ENCODE measurements at places on chromosomes 1 and 21. TPM values are rescaled to one million over a fixed set of nuclear protein-coding genes. Genes with fewer than 3 reads are reported as not detected.

DNA sequence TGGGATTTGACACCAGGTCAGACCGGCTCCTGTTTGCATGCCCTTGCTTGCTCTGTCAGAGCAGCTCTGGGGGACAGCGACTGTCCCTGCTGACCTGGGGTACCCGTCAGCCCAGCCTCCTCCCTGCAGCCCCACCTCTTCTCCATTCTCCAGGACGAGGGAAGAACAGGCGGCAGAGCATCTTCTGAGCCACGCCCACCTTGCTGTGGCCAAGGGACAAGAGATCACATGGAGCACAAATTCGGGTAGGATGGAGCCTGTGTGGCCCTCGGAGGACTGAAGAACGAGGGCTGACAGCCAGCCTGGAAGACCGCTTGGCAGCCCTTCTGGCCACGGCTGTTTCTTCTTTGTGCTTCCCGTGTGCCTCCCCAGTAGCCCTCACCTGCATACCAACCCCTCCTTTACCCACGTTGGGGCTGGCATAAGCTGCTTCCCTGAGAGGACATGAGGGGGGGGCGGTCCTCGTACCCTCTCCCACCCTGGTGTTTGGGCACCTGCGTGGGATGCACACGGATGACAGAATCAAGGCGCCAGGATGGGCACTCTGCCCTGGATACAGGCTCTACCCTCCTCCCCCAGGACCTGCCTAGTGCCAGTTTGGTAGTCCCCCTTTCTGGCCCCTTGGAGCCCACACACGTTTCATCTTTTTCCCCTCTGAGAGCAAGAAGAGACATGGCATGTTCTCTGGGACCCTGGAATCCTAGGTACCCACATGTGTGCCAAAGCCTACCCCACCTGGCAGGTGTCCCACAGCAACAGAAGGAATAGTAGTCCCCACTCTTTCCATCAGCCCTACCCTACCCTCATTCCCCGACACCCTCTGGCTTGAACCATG, 26.9 kb downstream of the CDK18 start:
- H3K4me1 ChIP-seq = peaks cover 7% of the 10 kb centered on the region
- H3K27ac ChIP-seq = no peak overlapping the region

- H3K4me1 ChIP-seq = no peaks in the 10 kb centered on the region
- H3K36me3 ChIP-seq = no peaks in the 10 kb centered on the region
- H3K4me3 ChIP-seq = no peak overlapping the region
- H3K27ac ChIP-seq = no peak overlapping the region
These were observed 128.0 kb downstream of the SLC44A5 start for GRCh38 chr1:75482951-75483350.

GRCh38 chr1:206713070-206713469, 28.4 kb downstream of the MAPKAPK2 start:
- H3K36me3 ChIP-seq = no peaks in the 10 kb centered on the region
- no peak overlapping the region for H3K4me3 ChIP-seq
- DNase-seq = no peak
- H3K27ac ChIP-seq = peak overlapping the region; percentile 41
- H3K27me3 ChIP-seq = no peaks in the 10 kb centered on the region
- H3K4me1 ChIP-seq = peaks cover 78% of the 10 kb centered on the region

- no peak for DNase-seq
- H3K27ac ChIP-seq = no peak overlapping the region
- H3K36me3 ChIP-seq = peaks cover 32% of the 10 kb centered on the region
- H3K4me1 ChIP-seq = peaks cover 27% of the 10 kb centered on the region
- H3K4me3 ChIP-seq = no peak overlapping the region
These were observed 3.3 kb downstream of the RSRP1 start for GRCh38 chr1:25243907-25244306.

DNA sequence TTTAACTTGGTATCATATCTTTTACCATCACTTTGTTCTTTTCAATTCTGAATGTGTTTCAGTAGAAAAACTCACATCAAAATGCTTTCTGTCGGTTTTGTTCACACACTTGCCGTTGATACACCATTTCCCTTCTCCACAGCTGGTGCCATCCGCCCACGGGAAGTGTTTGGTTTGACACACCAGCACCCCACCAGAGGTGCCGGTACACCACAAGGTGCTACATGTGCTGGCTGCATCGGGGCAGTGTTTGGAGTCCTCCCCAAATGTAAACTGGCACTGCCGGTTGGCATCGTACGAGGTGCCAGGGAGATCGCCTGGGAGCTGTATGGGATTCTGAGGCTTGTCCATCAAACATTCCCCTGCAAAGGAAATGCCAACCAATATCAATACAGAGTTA, 5.0 kb downstream of the ADAMTS1 start:
- peaks cover 68% of the 10 kb centered on the region for H3K36me3 ChIP-seq
- peaks cover 3% of the 10 kb centered on the region for H3K4me1 ChIP-seq
- DNase-seq = no peak
- H3K27me3 ChIP-seq = peaks cover 26% of the 10 kb centered on the region
- H3K4me3 ChIP-seq = peak overlapping the region; percentile 22

DNA sequence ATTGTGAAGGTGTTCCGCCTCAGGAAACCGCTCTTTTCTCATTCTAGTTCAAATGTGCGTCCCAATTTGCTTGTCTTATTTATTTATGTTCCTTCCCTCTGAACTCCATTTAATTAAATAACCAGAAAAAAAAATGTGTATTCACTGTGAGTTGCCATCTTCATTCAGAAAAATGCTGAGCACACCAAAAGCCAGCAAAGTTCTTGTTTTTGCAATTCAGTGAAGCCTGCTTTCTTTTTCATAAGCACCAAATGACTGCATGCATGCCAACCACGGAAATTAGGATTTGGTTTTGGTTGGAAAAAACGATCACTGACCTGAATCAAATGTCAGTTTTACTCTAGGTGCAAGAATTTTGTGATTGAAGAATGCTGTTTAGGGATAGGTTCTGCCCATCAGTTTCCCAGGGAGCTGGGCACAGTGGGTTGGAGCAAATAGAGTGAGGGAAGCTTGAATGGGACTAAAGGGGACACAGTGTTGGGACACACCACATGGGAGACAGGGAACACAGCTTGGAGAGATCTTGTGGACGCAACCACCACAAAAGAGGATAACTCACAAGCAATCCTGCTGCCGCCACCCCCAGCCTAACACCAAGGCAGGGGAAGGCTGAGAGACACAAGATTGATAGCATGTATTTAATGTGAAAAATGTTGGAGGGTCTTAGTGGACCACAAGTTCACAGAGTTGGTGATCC, 183.4 kb upstream of the GALNT2 start:
- no peak for DNase-seq
- H3K27me3 ChIP-seq = no peaks in the 10 kb centered on the region
- no peak overlapping the region for H3K4me3 ChIP-seq
- no peak overlapping the region for H3K27ac ChIP-seq

DNA sequence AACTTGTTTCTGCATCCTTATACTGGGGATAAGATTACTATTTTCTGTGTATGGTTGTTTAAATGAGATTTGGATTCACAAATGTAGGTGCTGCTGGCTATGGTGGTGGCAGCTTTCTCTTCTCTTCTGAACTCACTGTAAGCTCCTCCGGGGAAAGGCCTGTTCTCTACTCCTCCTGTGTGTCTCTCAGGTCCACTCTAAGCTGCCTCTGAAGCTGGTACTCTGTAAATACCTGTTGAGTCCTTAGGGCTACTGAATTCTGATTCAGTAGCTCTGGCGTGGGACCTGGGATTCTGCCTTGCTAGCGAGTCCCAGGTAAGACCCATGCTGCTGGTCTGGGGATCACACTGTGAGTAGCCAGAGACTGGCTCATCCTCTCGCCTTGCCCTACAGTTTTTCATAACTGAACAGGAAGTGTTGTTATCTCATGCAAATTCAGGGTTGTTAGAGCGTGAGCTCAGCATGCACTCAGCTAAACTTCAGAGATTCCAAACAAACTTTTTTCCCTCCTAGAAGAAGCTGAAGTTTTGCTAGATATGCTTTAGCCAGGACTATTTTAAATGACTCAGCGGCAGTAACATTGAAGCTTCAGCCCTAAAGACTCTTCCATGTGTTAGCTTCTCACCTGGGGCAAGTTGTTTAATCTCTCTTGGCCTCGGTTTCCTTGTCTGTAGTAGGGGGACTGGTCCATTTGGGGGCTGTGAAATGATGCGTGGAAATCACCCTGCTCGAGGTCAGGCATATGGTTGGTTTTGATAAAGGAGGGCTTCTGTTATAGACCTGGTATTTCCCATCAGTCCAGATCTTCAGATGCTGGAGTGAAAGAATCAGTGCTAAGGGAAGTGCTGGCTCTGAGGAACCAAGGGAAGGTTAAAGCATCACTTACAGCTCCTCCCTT, 271.5 kb upstream of the TMEM51 start:
- no peaks in the 10 kb centered on the region for H3K4me1 ChIP-seq
- no peaks in the 10 kb centered on the region for H3K27me3 ChIP-seq
- H3K4me3 ChIP-seq = no peak overlapping the region
- no peaks in the 10 kb centered on the region for H3K36me3 ChIP-seq
- no peak for DNase-seq

GRCh38 chr1:231806623-231807495, 180.3 kb downstream of the DISC1 start:
- no peaks in the 10 kb centered on the region for H3K27me3 ChIP-seq
- H3K36me3 ChIP-seq = peaks cover 8% of the 10 kb centered on the region
- H3K4me3 ChIP-seq = no peak overlapping the region
- peaks cover 13% of the 10 kb centered on the region for H3K4me1 ChIP-seq
- DNase-seq = peak; percentile 51

GRCh38 chr1:36089393-36090121, 865 bp downstream of the ADPRS start:
- H3K27ac ChIP-seq = peak overlapping the region; percentile 89
- H3K27me3 ChIP-seq = peaks cover under 1% of the 10 kb centered on the region
- H3K4me3 ChIP-seq = peak overlapping the region; percentile 99
- peaks cover 46% of the 10 kb centered on the region for H3K36me3 ChIP-seq
- no peak for DNase-seq

DNA sequence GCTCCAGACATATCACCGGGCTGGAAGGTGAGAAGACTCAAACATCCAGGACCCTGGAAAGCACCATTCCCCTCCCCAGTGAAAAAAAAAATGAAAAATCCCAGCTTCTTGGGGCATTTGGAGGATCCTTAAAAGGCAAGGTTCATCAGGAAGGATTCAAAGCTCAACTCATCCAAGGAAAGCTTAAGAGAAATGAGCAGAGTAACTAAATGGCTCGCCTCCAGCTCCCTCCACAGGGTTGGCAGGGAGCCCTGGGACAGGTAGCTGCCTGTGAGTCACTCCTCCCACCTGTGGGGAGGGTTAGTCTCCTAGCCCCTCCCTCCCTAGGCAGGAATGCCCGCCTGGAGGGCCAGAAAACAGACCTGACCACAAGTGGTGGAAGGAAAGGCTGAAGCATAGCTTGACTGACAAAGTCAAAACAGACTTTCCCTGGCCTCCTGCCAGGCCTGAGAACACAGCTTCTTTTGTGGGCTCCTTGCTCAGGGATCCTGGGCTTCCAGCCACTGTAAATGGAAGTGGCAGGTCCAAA, 712 bp upstream of the LAMB3 start:
- no peak overlapping the region for H3K4me3 ChIP-seq
- H3K27ac ChIP-seq = peak overlapping the region; percentile 67
- no peaks in the 10 kb centered on the region for H3K36me3 ChIP-seq
- H3K4me1 ChIP-seq = peaks cover 36% of the 10 kb centered on the region

- no peak overlapping the region for H3K4me3 ChIP-seq
- H3K27me3 ChIP-seq = no peaks in the 10 kb centered on the region
- H3K27ac ChIP-seq = no peak overlapping the region
- H3K4me1 ChIP-seq = peaks cover 9% of the 10 kb centered on the region
These were observed 10.8 kb upstream of the BCAR3 start for GRCh38 chr1:93692451-93692861.

GRCh38 chr1:182688436-182689205, 4.2 kb upstream of the RGS8 start:
- no peak overlapping the region for H3K27ac ChIP-seq
- no peak for DNase-seq
- H3K36me3 ChIP-seq = no peaks in the 10 kb centered on the region
- no peaks in the 10 kb centered on the region for H3K4me1 ChIP-seq

DNA sequence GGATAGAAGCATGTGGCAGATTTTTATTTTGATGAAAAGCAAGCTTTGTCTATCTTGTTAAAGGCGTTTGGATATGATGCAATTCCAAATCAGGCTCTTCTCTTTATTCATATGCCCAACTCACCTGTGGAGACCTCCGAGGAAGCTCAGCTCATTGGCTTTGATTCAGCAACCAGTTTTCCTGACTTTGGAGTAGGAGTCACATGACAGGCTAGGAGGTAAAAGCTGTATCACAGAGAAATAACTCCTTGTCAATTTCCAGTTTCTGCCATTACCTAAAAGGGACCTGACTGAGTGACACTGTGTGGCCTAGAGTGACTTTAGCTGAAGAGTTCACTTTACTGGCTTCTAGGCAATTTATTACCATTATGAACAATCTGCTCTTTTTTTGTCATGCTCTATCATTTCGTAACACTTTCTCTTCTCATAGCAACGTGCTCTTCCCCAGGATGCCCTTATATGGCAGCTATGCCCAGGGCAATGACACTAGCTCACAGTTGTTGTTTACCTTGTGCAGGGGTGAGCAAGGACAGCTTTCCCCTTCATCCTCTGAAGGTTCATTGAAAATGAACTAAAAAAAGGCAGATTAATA, 107.2 kb downstream of the KCNK1 start:
- no peak overlapping the region for H3K4me3 ChIP-seq
- no peaks in the 10 kb centered on the region for H3K27me3 ChIP-seq
- DNase-seq = no peak

DNA sequence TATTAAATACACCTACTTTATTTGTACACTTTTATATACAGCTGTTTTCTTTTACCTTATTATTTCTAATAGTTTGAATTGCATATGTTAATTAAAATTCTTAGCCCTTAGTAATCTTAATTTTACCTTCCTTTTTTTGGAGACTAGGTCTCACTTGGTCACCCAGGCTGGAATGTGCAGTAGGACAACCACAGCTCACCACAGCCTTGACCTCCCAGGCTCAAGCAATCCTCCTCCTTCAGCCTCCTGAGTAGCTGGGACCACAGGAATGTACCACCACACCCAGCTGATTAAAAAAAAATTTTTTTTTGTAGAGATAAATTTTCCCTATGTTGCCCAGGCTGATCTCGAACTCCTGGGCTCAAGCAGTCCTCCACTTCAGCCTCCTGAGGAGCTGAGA, 15.0 kb upstream of the SDC3 start:
- no peaks in the 10 kb centered on the region for H3K27me3 ChIP-seq
- no peaks in the 10 kb centered on the region for H3K4me1 ChIP-seq
- no peak for DNase-seq

The VASH2 gene
- total RNA-seq = 0.76 TPM

The CHI3L2 gene
- total RNA-seq = not detected

The PROK1 gene
- not detected for total RNA-seq

The TMCC2 gene
- 1.3 TPM for total RNA-seq

The SPRR2F gene
- not detected for total RNA-seq

The CYP4A22 gene
- total RNA-seq = not detected

The EIF2D gene
- 29.2 TPM for total RNA-seq

The VANGL2 gene
- total RNA-seq = 1.2 TPM

The KRTAP13-1 gene
- not detected for total RNA-seq

The PKP1 gene
- 0.10 TPM for total RNA-seq

The MX2 gene
- 11.2 TPM for total RNA-seq

The TNN gene
- total RNA-seq = 0.08 TPM

The PRDM16 gene
- total RNA-seq = 14.4 TPM

The PITHD1 gene
- total RNA-seq = 37.6 TPM
